Activated CD4-positive, alpha-beta T cell treated with anti-CD3 and anti-CD28 coated beads, Interleukin-2, Interleukin-4, amounts not matched to agents 100 ng/mL and 50 ng/mL, durations not matched to agents 16 hours and 8 hours (primary cell): ENCODE measurements at places on chromosomes 2 and 18.
A peak's percentile ranks its signal among the peaks of the same experiment; 100 is the strongest.

GRCh38 chr18:60247103-60247502, 125.5 kb downstream of the MC4R start:
- DNase-seq = no peak

DNA sequence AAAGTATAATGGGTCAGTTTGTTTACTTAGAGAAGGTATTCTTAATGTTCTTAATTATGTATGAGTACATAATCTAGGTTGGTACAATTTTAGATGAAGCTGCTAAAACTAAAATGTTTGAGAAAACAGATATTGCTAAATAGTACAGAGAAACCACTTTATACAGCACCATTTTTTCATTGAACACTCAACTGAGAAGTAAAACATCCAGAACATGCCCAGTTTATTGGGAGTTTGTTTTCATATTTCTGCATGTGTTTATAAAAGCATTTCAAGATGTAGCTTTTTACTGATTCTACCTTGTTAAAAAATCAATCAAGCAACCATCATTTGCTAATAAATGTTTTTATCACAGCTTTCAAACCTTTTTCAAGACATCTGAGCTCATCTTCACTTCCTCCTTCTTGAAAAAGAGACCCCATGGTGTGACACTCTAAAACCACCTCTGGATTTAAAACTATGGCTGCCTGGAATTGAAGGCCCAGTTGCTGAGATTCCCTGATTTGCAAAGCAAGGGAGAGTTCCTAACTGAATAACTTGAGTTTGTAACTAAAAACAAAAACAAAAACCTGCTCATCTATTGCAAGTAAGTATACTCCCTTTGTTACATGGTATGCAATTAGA, 585.9 kb downstream of the ZEB2 start:
- DNase-seq = no peak

GRCh38 chr2:210540900-210541289, 15.5 kb upstream of the CPS1 start:
- DNase-seq = no peak

DNA sequence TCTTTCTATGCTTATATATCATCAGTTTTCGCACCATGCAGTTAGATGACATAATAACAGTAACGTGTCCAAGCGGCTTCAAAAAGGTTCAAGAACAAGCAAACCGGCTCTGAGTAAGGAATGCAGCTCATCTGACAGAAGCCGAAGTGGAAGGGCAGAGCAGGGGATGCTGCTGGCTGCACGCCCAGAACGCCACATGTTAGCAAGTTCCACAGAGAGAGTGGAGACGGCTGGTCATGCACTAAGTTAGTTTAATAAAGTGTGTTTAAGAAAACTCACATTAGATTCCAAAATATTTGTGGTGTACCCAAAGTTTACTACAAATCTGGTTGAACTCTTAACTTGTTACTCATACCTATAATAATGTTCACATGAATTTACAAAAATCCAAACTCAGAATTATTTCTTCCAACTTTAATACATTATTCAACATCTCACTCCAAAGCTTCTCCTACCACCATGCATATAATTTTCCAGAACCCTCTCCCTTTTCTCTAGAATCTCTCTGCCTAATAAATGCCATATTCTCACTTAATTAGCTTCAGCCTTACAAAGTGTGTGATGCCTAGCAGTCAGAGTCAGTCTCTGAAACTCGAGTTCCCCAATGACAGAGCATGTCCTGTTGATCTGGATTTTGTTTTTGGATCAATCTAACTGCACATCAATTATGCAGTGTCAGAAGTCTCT, 170.0 kb downstream of the DNAH7 start:
- DNase-seq = no peak

DNA sequence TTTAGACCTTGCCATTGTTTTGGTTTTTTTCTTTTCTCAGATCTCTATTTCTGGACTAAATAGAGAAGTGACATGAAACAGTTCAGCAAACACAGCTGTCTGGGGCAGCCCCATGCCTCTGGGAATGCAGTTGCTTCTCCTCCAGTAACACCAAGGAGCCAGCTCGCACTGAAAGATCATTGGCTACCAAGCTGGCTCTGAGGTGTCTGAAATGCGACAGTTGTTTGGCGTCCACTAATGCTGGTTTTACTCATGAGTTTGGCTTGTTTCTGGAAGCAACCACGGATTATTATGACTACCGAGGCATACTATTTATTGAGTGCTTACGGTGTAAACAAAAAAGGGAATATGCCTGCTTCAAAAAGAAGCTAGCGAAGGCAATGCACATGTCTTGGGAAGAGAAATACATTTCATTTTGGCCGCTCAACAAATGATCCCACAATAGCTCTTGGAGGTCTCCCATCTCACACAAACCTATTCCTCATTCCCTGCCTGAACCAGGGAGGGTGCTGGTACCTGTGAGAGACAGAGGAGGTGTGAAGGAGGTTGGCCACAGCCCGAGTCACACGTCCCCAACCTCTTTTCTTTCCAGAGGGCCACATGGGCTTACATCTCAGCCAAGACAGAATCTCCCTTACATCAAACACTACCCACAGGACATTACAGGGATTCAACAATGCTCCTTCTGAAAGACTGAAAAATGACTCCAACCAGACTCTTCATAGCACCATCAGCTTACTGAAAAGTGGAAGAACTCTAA, 37.5 kb upstream of the NEB start:
- no peak for DNase-seq

GRCh38 chr2:43370705-43371104, 144.3 kb upstream of the ZFP36L2 start:
- DNase-seq = no peak

DNA sequence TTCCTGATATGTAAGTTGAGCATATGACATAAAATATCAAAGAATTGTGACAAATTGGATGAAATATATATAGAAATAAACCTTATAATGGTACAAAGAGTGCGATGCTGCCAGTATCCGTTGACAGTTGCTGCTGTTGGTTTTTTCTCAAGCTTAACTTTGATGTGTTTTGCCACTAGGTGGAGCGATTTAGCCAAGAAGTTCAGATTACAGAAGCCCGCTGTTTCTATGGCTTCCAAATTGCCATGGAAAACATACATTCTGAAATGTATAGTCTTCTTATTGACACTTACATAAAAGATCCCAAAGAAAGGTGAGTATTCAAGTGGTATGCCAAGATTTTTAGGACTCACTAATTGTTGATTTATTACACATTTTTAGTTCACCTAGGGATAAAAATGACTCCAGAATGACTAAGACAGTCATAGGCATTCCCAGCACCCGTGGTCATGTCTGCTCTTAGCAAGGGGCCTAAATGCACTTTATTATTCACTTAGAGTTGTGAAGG, 2.1 kb downstream of the RRM2 start:
- peak; percentile 72 for DNase-seq

DNA sequence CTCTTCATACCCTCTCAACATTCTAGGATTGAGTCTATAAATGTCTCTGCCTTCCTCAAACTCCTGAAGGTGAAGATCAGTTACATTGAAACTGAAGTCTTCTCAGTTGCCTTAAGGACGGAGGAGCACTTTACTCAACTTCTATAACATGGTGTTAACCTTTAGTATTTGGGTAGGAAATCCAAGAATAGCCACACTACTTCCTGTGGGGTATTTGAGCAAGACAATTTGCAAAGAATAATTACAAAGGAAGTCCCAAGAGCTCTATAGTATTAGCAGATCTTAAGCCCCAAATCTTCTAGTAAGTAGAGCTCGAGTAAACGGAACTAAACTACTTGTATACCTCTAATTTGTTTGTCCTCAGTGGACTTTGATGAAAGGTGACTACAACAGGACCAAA, 80.9 kb downstream of the SP100 start:
- DNase-seq = no peak

GRCh38 chr2:94987074-94988020, 38.2 kb upstream of the MAL start:
- DNase-seq = no peak

GRCh38 chr18:74957588-74958224, 251.2 kb downstream of the PTGR3 start:
- no peak for DNase-seq

GRCh38 chr18:42131066-42131929, 176.3 kb downstream of the PIK3C3 start:
- no peak for DNase-seq

GRCh38 chr2:27527182-27527581, 30.5 kb downstream of the GCKR start:
- no peak for DNase-seq

- no peak for DNase-seq
These were observed 31.1 kb downstream of the GREB1 start for GRCh38 chr2:11564816-11565567.

DNA sequence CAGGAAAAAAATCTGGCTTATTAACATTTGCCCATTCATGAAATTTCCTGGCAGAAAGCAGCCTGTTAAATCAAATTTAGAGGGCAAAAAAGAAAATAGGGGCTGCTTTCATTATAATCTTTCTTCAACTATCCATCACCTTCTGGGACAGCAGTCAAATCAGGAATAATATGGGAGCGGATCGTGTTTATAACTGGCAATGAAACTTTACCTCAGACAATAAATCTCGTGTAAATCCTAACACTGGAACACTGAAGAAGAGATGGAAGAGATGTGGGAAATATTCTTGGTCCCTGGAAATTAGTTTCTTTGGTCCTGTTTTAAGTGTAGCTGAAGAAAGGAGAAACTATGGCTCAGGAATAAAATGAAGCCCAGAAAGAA, 77.5 kb upstream of the SERTAD2 start:
- no peak for DNase-seq

GRCh38 chr18:74582642-74583041, 15.0 kb upstream of the ZNF407 start:
- no peak for DNase-seq

DNA sequence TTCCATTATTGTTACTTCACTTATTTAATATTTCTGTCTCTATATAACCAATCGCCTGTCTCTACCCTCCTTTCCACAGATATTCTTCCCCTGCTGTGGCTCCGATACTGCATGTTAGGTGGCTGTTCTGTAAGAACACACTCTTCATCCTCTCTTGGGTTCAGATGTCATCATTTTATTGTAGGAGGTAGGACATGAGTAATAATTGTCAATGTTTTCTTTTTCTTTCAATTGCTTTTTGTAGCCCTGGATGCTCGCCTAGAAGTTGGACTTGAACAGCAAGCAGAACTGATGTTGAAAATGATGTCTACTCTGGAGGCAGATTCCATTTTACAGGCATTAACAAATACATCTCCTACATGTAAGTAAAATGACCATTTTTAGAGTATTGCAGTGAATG, 128.6 kb downstream of the BIRC6 start:
- DNase-seq = no peak

- DNase-seq = no peak
These were observed 382.0 kb downstream of the LNPK start for GRCh38 chr2:175620106-175620505.

DNA sequence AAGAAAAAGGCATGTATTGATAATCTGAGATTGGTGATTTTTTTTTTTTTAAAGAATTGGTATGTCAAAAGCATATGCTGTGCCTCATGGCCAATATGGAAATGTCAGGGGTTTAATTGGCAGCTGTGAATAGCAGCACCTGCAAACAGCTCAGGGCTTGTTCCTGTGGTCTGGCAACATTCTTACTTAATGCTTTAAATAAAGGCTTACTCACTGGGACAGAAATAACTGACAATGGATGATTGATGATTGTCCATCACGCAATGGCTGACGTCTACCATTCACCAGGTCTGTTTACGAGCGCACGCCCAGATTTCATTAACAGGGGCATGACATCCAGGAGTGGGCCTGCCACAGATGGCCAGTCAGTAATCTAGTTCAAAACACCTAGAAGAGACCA, 66.7 kb downstream of the ETAA1 start:
- DNase-seq = no peak

DNA sequence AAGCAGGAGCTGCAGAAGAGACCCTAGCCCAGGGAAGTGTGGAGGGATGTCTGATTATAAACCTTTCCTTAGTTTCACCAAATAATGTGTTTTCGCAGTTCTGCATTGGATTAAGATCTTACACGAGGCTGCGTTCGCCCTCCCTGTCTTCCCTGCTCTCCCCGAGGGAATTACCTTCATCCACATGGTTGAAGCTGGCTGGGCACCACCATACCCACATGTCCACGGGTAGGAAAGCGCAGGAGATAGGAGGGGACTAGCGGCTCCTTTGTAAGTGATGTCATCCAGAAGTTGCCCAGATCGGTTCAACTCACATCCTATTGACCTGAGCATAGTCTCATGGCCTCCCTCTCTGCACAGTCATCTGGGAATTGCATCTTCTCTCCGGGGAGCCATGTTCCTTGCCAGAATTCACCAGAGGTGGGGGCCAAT, 1.1 kb downstream of the TTL start:
- DNase-seq = peak; percentile 22

DNA sequence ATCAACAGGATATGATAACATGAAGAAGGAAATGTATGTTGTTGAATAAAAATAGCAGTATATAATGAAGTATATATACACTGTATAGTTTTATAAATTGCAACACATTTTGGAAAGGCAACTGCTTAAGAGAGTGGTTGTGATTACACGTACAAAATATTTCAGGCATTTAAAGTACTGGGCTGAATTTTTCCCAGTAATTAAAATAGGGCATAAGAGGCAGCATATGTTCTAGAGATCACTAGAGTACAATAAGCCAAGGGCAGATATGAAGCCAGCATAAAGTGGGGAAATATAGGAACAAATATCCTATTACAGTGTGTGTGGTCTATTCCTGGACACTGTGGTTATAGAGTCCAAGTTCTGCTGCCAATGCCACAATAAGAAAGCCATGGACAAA, 14.1 kb downstream of the DPP10 start:
- no peak for DNase-seq

DNA sequence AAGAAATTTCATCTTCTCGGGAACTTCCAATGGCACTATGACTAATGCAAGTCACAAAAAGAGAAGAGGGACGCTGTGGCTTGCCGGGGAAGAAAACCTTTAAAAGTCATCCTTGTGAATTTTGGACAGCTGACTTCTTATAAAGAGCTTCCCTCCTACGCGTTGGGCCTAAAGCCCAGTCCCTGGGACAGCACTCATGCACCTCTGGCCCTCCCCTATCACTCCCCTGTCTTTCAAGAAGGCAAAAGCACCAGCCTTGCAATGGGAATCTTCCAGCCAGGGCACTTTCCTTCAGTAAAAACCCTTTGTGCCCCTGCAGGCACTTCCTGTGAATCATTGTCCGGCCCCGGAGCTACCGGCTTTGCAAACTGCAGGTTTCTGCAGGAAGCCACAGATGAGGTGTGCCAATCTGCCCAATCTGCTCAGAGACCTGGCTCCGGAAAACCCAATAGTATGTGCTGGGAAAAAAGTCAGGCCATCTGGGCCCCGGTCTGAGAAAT, 7.1 kb downstream of the MREG start:
- DNase-seq = peak; percentile 84

DNA sequence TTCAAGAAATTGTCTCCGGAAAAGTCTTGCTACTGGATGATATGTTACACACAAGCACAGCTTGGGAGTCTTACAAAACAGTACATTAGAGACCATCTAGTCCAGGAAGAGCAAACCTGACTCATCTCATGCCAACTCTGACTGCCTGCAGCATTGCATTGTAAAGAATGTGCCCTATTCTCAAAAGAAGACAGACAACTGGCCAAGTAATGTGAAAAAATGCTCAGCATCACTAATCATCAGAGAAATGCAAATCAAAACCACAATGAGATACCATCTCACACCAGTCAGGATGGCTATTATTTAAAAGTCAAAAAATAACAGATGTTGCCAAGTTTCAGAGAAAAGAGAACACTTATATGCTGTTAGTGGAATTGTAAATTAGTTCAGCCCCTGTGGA, 42.7 kb upstream of the GORASP2 start:
- DNase-seq = no peak

GRCh38 chr18:73201940-73202339, 334.2 kb upstream of the NETO1 start:
- no peak for DNase-seq
